Neural crest cell (in vitro differentiated cells): ENCODE measurements at places on chromosomes 5 and 9. TPM values are rescaled to one million over a fixed set of nuclear protein-coding genes. Genes with fewer than 3 reads are reported as not detected.

GRCh38 chr5:89280103-89281037 is 397.4 kb upstream of the MEF2C start:
- DNase-seq, result no peak

DNA sequence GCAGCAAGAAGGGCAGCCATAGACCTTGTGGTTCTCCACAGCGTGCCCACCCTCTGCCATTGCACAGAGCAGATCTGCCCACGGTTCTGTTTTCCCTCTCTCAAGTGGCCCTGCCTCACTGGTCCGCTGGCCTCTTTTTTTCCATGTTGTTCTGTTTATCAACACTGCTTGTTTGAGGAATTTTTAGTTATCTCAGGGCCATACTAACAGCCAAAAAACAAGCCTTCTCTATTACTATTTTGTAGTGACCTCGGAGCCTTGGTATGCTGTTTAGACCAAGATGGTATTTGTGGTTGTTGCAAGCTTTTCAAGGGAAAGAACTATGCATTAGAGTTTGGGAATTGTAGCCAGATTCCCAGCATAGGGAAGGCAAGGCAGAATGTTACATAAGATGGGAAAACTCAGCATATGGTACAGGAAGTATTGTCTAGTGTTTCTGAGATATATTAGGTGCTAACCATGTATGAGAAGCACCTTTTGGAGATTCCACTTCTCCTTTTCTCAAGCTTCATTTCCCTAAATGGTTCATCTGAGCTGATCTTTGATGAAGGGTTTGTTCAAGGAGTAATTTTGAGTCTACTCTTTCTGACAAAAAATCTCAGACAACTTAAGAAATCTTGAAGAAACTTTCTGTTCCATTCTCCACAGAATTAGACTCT is 54.3 kb downstream of the NUP214 start:
- no peak for DNase-seq

DNA sequence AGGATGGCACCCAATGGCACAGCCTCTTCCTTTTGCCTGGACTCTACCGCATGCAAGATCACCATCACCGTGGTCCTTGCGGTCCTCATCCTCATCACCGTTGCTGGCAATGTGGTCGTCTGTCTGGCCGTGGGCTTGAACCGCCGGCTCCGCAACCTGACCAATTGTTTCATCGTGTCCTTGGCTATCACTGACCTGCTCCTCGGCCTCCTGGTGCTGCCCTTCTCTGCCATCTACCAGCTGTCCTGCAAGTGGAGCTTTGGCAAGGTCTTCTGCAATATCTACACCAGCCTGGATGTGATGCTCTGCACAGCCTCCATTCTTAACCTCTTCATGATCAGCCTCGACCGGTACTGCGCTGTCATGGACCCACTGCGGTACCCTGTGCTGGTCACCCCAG is 25.4 kb downstream of the HRH2 start:
- no peak for DNase-seq

GRCh38 chr9:128062846-128063831 is 4.0 kb downstream of the NAIF1 start:
- DNase-seq, result no peak

- no peak for DNase-seq
Measured at GRCh38 chr5:81234801-81235200, 1.7 kb downstream of the CKMT2 start.

Gene SLIT3
- total RNA-seq, result 12.6 and 13.3 TPM in 2 replicates

Gene SLC6A7
- total RNA-seq, result not detected in 2 replicates
